SK-MEL-5 (cell line): ENCODE measurements at places on chromosomes 3 and 15. TPM values are rescaled to one million over a fixed set of nuclear protein-coding genes. Genes with fewer than 3 reads are reported as not detected.

The CEMIP gene
- total RNA-seq = 6.3 and 7.0 TPM in 2 replicates

The LSG1 gene
- total RNA-seq = 68.3 and 75.5 TPM in 2 replicates

The STRA6 gene
- not detected in 2 replicates for total RNA-seq

The LYZL4 gene
- total RNA-seq = not detected in 2 replicates

The RBPMS2 gene
- total RNA-seq = 1.1 and 1.4 TPM in 2 replicates

The GRM7 gene
- 0.66 and 1.9 TPM in 2 replicates for total RNA-seq

The ISLR gene
- total RNA-seq = not detected in 2 replicates

The RASL12 gene
- not detected in 2 replicates for total RNA-seq

The WDR76 gene
- 18.0 and 18.7 TPM in 2 replicates for total RNA-seq

DNA sequence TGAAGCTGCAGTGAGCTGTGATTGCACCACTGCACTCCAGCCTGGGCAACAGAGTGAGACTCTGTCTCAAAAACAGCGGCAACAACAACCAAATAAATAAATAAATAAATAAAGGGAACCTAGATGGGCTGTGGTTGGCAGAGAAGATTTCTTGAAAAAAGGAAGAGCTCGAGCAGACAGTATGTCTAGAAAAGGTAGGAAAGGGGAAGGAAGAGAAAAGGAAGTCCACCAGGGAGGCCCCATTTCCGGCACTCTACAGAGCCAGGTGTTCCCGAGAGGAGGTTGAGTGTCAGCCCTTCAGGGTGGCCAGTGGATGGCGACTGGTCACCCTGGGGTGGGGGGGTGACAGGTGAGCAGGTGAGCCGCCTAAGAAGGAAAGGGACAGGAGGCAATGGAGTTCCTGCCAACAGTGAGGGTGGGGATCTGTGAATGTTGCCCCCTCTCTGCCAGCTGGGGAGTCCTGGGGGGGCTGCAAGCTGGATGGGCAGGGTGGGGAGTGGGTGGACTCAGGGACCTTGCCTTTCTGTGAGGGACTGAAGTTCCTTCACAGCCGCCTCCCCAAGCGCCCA lies 14.8 kb downstream of the PAQR5 start:
- DNase-seq = no peak

DNA sequence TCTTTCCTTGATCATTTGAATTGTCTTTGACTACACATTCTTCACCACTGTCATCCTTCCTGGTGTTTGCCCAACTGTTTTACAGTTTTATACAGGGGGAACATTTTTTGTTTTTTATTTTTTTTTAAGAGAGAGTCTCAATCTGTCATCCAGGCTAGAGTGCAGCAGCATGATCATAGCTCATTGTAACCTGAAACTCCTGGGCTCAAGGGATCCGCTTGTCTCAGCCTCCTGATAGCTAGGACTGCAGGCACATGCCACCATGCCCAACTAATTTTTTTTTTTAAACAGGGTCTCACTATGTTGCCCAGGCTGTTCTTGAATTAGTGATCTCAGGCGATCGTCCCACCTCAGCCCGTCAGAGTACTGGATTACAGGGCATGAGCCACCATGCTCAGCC lies 222.6 kb downstream of the BBX start:
- DNase-seq = peak; percentile 22

- DNase-seq = no peak
Measured at GRCh38 chr15:59313641-59314332, 58.9 kb downstream of the MYO1E start.

- no peak for DNase-seq
Measured at GRCh38 chr15:88872706-88873105, 22.6 kb downstream of the HAPLN3 start.

- DNase-seq = no peak
Measured at GRCh38 chr15:66590435-66590834, 24.6 kb upstream of the LCTL start.

- DNase-seq = peak; percentile 89
Measured at GRCh38 chr3:165837058-165837525, at the start of gene BCHE. Gene BCHE (minus strand): TSS chr3:165837423. CDS start chr3:165831033, 6,390 bp downstream.

- no peak for DNase-seq
Measured at GRCh38 chr3:129352650-129353588, 74.2 kb downstream of the HMCES start.

GRCh38 chr15:82537351-82537908 lies 2.8 kb downstream of the RPS17 start:
- DNase-seq = no peak

- no peak for DNase-seq
Measured at GRCh38 chr3:170806676-170807075, 63.3 kb downstream of the RPL22L1 start.

DNA sequence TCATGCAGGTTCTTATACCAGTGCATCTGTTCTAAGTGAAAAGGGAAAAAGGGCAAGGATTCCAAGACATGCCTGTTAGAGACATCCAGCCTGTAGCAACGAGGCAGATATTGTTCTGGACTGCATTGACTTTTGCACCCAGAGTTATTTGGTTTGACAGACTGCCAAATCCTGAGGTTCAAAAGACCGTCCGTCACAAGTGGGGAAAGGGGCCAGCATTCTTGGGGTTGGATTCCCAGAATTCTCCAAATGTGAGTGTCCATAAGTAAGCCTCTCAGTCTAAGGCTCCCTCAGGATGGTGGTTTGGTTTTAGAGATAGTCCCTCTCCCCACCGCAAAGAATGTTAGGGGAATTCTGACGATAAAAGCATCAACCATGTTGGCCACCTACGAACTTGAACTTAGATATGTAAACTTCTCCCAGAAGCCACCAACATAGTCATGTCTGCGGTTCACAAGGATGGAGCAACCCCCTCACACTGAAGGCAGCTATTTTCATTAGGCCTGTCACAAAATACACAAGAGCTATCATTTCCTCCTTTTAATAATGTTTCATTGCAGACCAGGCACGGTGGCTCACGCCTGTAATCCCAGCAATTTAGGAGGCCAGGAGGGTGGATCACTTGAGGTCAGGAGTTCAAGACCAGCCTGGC lies 13.6 kb upstream of the LACTB start:
- DNase-seq = no peak

- no peak for DNase-seq
Measured at GRCh38 chr3:70028361-70028760, 28.8 kb downstream of the SAMMSON start.

DNA sequence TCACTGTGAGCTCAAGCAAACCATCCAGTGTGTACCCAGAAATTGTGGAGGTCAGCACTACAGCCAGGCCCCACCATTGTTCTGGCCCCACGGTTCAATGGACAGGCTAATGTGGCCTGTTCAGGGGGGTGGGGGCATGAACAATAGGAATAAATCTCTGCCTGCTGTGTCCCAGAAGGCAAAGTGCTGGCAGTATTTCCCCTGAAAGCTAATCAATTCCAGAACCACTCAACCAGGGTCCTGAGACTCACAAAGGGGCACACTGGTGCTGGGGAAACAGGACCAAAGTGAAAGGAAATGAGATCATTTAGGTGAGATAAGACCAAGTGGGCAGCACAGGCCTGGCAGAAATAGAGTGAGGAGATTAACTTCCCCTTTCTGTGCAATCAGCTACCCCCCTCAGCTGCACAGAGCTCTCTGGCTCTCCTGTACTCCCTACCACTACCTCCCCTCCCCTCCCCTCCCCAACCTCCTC lies 11.5 kb downstream of the CRYGS start:
- DNase-seq = no peak
